ENCODE measurements at places on chromosomes 7 and 10.

GRCh38 chr10:101818872-101819633, 809 bp upstream of the OGA start:
- no peak for DNase-seq

DNA sequence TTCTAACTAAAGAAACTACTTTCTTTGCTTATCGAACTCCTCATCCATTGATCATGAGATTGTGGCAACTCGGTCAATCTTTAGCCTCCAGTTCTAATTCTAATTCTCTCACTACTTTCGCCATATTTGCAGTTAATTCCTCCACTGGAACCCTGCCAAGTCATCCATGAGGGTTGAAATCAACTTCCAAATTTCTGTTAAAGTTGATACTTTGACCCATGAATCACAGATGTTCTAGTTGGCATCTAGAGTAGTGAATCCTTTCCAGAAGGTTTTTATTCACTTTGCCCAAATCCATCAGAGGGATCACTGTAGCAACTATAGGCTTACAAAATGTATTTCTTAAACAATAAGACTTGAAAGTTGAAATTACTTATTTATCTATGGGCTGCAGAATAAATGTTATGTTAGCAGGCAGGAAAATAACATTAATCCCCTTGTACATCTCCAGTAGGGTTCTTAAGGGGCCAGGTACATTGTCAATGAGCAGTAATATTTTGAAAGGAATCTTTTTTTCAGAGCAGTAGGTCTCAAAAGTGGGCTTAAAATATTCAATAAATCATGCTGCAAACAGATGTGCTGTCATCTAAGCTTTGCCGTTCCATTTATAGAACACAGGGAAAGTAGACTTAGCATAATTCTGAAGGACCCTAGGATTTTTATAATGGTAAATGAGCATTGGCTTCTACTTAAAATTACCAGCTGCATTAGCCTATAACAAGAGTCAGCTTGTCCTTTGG, 39.4 kb downstream of the CCDC71L start:
- DNase-seq, result no peak

- DNase-seq, result no peak
These were observed 59.4 kb downstream of the HTR7 start for GRCh38 chr10:90798482-90798881.

DNA sequence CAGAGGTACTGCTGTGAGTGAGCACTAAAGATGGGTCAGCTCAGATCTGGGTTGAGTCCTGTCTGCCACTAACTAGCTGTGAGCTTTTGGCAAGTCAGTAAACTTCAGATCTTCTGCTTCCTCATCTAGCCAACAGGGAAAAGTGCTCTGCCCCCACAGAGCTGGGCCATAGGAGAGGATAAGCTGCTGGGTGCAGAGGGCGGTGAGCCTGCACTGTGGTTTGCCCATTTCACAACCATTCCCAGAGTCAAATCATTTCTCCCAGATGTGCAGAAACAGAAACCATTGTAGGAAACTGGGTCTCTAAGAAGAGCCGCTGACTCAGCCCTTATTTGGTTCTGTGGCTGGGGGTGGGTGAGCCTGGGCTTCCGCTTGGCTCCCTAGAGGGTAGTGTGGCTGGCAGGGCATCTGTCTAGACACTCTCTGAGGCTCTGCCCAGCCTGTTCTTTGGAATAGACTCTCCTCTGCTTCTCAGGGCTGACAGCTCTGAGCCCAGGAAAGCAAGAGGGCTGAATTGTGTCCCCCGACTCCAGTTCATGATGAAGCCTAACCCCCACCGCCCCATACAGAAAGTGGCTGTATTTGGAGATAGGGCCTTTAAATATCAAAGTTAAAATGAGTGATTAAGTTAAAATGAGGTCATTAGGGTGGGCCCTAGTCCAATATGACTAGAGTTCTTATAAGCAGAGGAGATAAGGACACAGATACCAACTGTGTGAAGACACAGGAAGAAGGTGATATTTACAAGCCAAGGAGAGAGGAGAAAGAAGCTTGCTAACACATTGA, 29.5 kb upstream of the ARHGAP22 start:
- no peak for DNase-seq

- no peak for DNase-seq
These were observed 25.7 kb upstream of the PRPS1L1 start for GRCh38 chr7:18053177-18053928.

DNA sequence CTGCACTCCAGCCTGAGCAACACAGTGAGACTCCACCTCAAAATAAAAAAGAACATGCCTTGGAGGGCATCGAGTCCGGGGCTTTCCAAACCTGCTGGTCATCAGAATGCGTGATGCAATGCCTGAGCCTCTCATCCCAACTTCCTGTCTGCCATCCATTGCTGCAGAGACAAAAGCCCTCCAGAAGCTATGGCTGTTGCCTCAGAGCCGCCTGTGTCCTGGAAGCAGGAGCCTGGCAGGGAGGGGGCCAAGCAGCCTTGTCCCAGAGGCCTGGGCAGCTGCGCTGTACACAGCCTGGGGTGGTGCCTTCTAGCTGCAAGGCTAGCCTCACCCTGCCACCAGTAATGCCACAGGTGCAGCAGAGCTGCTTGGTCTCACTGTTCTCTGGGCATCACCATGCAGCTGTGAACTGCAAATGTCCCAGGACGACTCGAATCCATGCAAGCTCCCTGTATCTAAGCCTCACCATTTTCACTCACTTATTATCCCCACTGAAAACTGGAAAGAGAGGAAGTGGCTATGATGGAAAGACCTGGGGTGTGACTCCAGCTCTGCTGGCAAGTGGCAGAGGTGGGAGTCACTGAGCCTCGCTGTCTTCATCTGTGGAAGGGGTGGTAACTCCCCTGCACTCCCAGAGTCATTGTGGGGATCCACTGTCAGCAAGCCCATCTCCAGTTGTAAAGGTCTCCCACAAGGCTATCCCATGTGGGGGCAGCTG, 7.0 kb downstream of the ALOX5 start:
- DNase-seq, result no peak

DNA sequence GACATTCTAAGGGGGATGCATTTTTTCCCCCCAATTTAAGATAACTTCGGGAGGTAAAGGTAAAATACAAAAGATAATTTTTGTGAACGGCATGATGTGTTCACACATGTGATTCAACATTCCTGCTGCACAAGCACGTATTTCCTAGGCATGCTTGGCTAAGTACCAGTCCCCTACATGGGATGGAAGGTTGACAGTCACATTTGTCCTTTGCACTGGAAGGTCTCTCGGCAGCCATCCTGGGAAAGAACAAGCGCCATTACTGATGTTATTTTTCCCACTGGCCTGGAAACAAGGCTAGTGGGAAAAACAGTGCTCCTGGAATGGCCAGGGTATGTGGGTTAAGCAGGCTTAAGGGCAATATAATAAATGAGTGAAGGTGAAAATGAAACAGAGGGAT, 276.2 kb upstream of the AOAH start:
- DNase-seq, result no peak

- DNase-seq, result no peak
These were observed 997.0 kb downstream of the GATA3 start for GRCh38 chr10:9051328-9051974.

GRCh38 chr7:31371621-31372020, 31.1 kb upstream of the NEUROD6 start:
- DNase-seq, result no peak

GRCh38 chr10:6615971-6616370, 35.9 kb upstream of the PRKCQ start:
- DNase-seq, result no peak

- DNase-seq, result no peak
These were observed 199.5 kb downstream of the REEP3 start for GRCh38 chr10:63720676-63721075.

DNA sequence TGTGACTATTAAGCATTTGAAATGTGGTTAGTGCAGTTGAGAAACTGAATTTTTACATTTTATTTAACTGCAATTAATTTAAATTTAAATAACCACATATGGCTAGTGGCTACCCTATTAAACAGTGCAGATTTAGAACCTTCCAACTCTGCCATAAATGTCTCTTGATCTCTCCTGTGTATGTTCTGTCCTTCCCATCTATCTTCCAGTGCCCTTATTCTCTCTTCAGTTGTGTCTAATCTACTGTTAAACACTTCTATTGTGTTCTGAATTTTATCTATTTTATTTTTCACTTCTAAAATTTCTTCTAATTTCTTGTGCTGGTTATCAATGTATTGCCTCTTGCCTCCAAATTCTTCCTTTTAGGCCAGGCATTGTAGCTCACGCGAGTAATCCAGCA, 105.0 kb downstream of the CUL2 start:
- DNase-seq, result no peak

DNA sequence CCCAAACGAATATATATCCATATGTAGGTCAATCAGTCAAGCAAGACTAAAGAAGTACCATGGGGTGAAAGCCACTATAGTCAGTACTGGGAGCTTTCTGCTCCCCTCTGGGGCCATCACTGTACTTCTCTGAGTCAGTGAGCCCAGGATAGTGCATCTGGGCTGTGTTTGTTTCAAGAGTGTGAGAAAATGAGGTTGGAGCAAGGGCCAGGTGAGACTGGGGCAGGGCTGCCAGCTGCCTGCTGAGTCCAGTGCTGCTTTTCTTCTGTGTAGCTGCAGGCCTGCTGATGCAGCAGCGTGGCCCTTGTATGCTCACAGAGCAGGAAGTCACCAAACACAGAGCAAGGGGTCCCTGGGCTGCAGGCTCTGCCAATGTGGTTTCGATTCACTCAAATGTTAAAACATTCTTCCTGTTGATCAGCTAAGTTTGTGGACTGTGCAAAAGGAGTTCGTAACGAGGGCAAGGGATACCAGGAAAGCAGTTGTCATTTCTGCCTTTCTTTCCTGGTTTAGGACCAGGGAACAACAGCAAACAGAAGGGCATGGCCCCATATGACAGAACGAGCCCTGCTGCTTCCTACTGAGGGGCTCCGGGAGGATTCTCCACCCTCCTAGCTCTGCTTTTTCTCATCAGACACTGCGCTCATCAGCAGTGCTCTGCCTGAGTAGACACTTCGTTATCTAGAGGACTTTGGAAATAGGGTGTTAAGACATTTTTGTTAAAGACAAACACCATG, 65.4 kb upstream of the TNS3 start:
- no peak for DNase-seq

GRCh38 chr10:50577681-50578350, 45.9 kb downstream of the SGMS1 start:
- DNase-seq, result peak; percentile 17

DNA sequence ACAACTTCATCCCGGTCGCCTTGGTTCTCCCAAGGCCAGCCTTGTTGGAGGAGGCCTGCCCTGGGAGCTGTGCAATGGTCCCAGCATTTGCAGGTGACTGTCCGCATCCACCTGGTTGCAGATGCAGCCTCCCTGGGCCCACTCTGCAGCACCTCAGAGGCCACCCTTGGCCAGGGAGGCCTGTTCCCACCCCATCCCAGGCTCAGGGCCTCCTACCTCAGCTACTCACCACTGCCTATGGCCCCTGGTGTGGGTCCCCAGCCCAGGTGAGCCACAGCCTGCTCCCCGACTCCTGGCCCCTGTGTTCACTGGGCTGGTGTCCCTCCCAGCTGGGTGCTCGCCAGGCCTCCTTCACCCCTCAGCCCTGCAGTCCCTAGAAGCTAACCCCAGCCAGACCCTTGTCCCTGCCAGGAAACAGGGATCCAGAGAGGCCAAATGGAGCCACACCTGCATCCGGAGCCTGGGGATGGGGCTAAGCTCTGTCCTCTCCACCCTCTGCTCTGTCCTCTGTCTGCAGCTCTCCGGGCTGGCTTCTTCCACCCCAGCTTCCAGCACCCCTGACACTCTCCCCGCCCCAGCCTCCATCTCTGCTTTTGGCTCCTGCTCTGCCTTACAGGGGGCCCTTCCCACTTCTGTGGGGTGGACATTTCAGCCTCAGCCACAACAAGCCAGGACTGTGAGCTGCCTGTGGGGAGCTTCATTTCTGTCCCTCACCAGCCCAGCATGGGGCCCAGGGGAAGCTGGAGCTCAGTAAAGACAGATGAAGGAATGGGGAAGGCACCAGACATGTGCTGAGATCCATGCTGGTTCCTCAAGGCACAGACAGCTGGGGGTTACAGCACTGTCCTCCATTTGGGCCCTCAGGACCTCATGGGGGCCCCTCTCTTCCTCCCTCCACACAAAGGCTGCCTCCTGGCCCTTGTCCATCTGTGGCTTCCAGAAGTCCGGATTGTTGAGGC, 35.6 kb upstream of the ANTXRL start:
- DNase-seq, result no peak

DNA sequence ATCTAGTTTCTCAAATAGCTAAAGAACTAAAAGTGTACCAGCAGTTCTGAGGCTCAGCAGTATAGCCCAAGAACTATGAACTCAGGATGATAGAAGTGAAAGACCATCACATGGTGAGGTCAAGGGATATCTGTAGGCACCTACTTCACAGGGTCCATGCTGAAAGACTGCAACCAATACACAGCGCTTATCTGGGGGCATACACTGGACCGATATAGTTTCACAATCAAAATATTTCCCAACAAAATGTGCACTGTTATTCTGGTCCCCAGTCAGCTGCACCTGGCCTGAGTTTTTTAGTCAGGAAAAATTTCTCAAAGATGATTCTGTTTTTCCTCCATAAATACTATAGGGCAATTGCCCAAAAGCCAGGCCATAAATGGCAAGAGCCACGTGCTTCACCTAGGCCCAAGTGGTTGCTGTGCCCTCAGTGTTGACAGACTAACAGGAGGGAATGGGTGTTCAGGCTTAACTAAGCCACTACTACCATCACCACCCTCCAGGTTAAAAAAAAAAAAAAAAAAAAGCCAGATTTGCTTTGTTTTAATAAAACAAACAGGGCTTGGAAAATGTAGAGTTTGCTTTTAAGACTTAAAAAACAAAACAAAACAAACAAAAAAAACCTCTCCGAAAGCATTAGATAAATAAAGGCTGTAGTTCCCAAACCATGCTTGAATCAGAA, 58.5 kb downstream of the OGDH start:
- no peak for DNase-seq

DNA sequence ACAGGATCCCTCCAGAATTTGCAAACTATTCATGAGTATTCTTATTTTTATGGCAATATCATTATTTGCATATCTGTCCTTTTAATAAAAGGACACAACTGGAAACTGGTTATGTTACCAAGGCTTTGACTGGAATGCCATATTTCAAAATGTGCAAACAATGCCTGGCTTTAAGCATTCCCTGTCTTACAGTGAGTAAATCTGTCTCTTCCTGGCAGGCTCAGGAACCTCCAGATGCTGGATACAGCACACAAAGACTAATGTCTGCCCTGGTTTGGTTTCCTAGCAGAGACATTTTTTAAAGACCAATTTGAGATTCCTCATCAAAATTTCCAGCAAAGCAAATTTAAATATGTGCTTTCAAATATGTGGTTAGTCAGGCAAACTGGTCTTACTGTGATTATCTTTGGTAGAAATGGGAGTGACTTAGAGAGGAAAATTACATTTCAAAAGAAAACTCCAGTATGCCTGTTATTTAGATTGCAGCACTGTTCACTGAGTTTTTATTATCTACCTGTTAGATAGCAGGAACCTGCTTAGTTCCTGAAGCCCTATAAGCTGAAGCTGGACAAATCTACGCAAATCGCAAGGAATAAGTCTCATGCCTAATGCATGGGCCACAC, 31.3 kb downstream of the RNF216 start:
- no peak for DNase-seq

GRCh38 chr10:79392506-79393176, 45.4 kb downstream of the PPIF start:
- no peak for DNase-seq

GRCh38 chr7:55427800-55428199, 62.7 kb downstream of the LANCL2 start:
- DNase-seq, result no peak
